ENCODE measurements at places on chromosomes 7 and 10.

DNA sequence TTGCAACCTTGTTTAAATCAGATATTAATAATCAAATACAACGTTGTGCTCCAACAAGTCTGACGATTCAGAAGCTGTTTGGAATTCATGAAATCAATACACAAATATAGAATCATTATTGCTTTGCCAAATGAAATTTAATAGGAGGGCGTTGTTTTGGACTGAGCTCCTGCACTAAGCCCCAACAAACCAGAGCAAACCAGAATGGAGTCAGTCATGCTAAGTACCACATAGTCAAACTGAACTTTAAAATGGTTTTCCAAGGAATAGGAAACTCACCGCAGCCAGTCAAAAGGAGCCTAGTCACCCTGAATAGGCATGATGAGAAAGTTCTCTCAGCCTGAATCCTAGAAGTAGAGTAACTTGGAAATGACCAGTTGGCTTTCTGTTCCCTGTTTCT is 53.7 kb downstream of the HACD1 start:
- no peak for DNase-seq

GRCh38 chr7:132065193-132065988 is 509.0 kb upstream of the PODXL start:
- DNase-seq = no peak

DNA sequence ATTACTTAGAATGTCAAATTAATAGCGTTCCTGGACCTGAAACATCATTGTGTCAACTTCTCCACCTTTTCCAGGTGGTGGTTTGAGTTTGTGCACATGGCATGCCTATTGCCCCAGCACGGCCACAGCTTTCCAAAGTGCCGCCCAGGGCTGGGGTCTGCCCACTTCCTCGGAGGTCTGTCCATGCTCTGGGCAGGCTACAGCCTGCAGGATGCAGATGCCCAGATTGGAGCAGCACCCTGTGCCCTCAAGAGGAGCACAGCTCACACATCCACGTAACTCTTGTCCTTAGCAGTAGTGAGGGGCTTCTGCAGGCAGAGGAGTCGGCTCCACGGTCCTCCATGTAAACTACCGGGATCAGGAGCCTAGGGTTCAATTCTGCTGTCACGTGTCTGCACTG is 238.6 kb downstream of the EBF3 start:
- DNase-seq = no peak

GRCh38 chr7:117972606-117973005 is 99.4 kb upstream of the CTTNBP2 start:
- DNase-seq = no peak

DNA sequence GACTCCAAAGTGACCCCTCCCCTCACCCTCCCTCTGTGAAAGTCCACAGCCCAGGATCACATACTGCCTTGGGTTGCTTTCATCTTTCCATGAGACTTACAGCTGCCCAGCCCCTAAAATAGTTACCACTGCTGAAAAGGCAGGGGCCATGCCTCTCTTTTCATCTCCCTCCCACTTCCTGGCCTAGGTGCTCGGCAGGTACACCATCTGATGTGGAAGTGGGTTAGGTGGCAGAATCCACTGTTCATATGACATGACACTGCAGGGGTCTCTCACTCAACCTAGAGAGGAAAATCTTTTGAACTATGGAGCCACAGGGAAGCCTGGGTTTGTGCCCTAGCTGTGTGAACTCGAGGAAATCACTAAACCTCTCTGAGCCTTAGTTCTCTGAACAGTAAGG is 38.8 kb upstream of the ADO start:
- DNase-seq = no peak

GRCh38 chr10:42801135-42801534 is 18.5 kb downstream of the BMS1 start:
- DNase-seq = no peak

DNA sequence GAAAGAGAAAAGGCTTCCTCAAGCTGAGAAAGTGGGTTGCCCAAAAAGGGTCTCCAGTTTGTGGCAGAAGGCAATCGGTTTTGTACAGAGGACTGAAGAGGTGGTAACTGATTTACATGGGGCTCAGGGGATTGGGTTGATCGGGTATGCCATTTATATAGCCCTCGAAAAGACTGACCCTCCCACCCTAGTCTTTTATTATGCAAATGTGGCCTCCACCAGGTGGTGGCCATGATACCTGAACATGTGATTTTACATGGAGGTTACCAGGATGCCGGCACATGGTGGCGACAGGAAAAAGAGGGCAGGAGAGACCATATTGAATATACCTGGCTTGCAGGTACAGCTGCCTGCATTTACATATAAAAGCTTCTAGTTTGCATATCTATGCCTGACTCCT is 36.7 kb downstream of the ATE1 start:
- no peak for DNase-seq

DNA sequence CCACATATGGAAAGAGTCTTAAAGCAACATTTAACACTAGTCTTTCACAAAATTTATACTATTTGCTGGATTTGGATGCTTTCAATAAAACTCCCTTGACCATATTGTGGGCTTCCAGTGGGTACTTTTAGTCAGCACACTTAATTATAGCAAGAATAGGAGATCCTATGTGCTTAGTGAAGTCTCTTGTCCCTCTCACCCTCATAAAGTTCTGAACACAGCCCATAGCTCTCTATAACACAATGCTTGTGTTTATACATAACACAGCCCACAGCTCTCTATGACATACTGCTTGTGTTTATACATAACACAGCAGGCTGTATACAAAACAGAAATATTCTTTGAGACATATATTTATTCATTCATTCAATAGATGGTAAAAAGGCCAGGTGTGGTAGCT is 79.0 kb downstream of the SEMA3C start:
- no peak for DNase-seq

- DNase-seq = no peak
These were observed 145.9 kb downstream of the GFRA1 start for GRCh38 chr10:116126954-116127695.

GRCh38 chr7:129461809-129462208 is 27.6 kb downstream of the STRIP2 start:
- no peak for DNase-seq
